Mesendoderm (in vitro differentiated cells): ENCODE measurements at places on chromosomes 2 and 18.

DNA sequence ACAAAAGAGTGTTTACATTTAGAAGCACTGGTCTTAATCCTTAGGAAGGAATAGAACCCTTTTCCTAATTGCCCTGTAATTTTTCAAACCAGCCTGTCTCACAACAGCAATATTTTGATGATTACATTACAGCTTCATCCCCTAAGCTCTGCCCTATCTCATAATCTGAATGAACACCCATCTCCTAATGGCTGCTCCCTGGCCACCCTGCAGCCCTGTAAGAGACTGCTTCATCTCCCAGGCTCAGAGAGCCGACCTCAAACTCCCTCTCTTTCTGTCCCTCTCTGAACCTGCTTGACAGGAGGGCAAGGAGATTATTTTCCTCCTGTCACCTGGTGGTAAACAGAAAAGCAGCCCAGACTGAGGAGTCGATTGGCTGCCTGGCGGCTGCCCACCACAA, 107.8 kb downstream of the MAIP1 start:
- no peak for DNase-seq

- DNase-seq = no peak
Measured at GRCh38 chr2:30608643-30609042, 161.6 kb downstream of the LCLAT1 start.

GRCh38 chr2:38115216-38116032, 39.5 kb upstream of the CYP1B1 start:
- peak; percentile 91 for DNase-seq

DNA sequence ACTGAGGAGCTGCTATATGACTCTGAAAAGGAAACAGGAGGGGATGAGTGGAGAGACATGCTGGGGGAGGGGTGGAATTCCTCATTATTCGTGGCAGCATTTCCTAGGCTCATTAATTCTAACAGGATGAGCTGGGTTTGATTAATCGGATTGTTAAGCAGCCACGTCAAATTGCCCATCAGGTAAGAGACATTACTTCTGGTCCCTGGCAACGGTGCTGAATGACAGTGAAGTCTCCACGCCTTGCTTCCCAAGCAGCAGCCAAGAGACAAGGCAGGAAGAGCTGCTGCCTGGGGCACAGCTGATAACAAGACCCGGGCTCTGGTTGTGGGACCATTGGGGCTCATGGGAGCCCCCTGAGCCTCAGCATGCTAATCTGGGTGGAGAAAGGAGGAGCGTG, 86.6 kb downstream of the MARCHF4 start:
- peak; percentile 70 for DNase-seq

- no peak for DNase-seq
Measured at GRCh38 chr2:177549171-177549570, 156.6 kb downstream of the AGPS start.

DNA sequence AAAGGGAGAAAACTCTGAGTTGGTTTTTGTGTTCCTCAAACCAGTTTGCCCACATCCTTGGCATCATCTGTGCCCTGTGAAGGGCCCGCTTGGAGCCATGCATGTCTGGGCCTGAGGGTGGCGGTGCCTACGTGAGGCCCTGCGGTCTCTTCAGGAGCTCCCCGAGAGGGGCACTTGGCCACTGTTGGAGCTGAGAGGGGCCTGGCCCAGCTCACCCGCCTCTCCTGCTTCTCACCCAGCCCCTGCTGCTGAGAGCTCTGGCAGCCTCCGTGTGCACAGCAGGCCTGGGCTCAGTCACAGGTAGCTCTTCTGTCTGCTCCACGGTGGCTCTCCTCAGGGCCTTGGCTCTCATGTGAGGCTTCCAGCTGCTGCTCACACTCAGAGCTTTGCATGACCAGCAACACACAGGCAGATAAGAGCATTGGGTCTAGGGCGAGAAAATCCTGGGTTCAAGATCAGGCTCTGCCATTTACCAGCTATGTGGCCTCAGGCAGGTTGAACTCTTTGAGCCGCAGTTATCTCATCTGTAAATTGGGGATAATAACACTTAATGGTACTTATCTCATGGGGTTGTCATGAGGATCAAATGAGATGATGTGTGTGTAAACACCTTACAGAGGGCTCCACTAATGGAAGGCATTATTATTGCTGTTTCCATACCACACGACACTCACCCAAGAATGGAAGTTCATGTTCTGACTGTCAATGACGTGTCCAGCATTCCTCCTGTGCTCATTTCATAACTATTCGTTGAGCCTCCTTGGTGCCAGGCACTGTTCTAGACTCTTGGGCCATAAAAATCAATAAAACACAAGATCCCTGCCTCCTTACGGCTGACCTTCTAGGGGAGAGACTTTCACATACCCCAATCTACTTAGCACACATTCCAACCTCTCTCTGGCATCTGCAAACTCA, 41.6 kb upstream of the PLB1 start:
- no peak for DNase-seq

- no peak for DNase-seq
Measured at GRCh38 chr2:7517088-7517487, 599.9 kb downstream of the RNF144A start.

DNA sequence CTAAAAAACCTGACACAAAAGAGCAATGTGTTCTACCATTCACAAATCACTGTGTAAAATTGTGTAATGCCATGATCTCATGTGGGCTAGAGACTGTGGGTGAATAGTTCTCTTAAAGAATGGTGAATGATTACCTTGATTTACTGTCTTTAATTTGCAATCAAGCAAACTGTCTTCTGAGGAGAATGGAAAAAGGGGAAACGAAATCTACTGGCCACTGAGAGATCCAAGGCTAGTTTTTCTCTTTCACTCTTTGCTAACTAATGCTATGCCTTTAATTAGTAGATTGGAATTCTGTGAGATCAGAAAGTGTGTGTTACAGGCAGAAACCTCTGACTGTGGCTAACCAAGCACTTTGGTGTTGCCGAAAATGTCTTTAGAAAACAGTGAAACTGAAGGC, 422.7 kb downstream of the TGIF1 start:
- no peak for DNase-seq

- DNase-seq = no peak
Measured at GRCh38 chr2:55144922-55145820, 86.9 kb downstream of the CLHC1 start.

GRCh38 chr2:128474962-128475361, 156.3 kb upstream of the HS6ST1 start:
- no peak for DNase-seq

- DNase-seq = no peak
Measured at GRCh38 chr2:163465440-163465839, 270.4 kb downstream of the FIGN start.

GRCh38 chr2:37892436-37893114, 32.5 kb upstream of the RMDN2 start:
- no peak for DNase-seq
